GM04503 (cell line): ENCODE measurements at places on chromosomes 4 and X.
A peak's percentile ranks its signal among the peaks of the same experiment; 100 is the strongest.

DNA sequence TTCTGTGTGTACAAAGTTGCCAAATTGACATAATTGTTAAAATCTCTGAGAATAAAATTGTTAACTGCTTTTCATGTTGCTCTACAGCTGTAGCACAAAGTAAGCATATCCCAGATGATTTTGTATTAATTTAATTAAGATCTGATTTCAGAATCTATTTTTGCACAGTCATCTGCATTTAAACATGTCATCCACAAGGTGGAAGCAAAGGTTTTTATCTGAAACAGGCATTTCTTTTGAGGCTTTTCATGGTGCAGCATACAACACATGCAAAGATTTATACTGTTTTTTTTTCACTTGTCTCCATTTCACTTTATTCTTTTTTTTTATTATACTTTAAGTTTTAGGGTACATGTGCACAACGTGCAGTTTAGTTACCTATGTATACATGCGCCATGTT is 51.2 kb downstream of the GC start:
- no peak for DNase-seq

GRCh38 chrX:48696909-48697727 is 584 bp downstream of the SUV39H1 start:
- no peak for DNase-seq

GRCh38 chrX:12421918-12422317 is 283.6 kb downstream of the FRMPD4 start:
- no peak for DNase-seq

- DNase-seq = no peak
These were observed 63.7 kb upstream of the CD99 start for GRCh38 chrX:2627272-2627867.

DNA sequence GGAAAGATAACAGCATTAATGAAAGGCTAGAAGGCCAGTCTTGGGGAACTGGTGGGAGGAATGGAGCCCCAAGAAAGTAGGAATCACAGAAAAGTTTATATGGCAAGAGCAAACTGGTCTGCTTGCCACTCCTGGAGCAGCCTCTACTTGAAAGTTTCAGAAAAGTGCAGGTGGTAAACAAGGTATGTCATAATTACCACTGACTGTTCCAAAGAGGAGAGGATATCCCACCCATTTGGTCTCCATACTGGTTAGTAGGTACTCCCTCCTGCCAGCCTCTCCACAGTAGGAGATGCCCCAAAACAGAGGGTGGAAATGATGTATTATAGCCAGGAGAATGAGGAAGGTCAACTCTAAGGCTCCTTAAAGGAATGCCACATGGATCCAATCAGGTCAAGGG is 145.1 kb downstream of the INPP4B start:
- DNase-seq = no peak

GRCh38 chr4:19455196-19455595 is 796.5 kb upstream of the SLIT2 start:
- DNase-seq = no peak

DNA sequence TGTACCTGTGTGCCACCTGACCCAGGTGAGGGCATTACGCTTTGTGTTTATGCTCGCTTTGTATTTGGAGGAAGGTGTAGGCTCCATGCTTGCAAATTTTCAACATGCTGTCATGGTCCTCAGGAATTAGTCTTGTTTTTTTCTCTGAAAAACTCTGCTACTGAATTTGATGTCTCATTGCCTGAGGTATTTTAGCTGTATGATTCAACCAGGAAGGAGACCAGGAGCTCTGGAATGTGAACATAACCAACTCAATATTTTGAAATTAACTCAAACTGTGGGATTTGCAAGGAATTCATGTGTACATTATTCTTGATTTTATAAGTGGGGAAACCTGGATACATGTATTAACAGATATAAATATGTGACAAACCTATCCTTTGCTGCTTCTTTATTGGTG is 134.1 kb downstream of the SLC4A4 start:
- peak; percentile 67 for DNase-seq

DNA sequence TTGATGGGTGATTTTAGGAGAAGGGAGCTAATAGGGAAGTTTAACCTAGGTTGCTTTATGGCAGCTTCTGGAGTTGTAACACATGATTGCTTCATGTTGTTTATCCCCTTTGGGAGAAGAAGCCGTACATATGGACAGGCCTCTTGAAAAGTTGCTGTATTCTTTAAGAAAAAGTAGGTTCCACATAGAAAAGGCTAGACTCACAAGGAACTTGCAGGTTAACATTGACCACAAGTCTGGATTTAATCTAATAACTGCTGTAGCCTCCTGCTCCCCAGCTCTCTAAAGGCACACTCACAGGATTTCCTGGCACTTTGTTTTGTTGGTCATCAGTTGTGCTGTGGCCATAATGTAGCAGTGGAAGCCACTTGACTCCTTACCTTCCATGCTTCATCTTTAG is 19.7 kb downstream of the FNIP2 start:
- no peak for DNase-seq

DNA sequence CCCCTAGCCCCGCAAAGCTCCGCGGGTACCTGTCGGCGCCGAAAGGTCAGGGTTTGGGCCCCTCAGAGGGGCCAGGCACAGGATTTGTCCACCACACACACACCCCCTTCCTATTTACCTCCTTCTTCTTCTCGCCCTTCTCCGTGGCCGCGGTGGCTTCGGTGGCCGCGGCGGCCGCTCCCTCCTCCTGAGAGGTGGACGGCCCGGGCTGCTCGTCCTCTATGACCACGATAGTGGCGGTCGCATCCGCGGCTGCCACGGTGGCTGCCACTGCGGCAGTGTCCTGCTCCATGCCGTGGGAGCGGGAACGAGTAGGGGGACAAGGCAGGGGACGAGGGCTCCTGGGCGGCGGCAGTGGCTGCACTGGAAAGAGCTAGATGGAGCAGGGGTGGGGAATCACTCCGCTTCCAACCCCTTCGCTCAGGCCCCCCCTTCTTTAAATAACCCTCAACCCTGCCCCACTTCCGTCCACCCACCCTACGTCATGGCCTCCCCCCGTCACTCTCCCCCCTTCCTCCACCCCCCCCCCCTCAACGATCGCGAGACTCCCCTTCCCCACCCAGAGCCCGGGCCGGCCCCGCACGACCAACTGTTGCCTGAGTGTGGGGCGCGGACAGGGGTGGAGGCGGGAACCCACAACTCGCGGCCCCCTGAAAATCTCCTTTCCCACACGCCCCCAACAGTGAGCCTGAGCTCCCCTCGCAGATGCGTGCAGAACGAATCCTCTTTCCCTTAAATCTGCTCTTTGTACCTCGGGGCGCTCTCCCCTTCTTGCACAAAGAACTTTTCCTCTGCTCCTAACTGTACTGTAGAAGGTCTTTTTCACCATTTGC is at the start of gene SMARCA1:
SMARCA1 (minus strand) TSS at position 412 of the 833 bp plus-strand sequence; CDS start at position 292, 120 bp downstream.
- no peak for DNase-seq

- no peak for DNase-seq
These were observed 1.8 kb upstream of the HSD17B10 start for GRCh38 chrX:53435997-53436396.

DNA sequence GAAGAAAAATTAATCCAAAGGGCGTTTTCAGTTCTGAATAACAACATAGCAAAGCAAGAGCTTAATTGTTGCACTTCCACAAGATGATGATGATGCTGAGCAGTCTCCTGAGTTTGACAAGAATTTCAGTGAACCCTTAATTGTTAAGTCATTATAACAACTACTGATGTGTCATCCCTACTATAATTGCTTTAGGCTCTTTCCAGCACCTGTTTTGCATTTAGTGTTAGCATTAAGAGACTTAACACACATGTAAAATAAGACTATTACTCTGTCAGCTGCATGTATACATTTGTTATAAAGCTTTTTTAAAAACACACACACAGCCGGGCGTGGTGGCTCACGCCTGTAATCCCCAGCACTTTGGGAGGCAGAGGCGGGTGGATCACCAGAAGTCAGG is 37.9 kb upstream of the GALNT7 start:
- DNase-seq = no peak

- DNase-seq = peak; percentile 30
These were observed 2.5 kb downstream of the NYX start for GRCh38 chrX:41449615-41450014.

- no peak for DNase-seq
These were observed 19.9 kb upstream of the KLHL8 start for GRCh38 chr4:87240341-87240740.

DNA sequence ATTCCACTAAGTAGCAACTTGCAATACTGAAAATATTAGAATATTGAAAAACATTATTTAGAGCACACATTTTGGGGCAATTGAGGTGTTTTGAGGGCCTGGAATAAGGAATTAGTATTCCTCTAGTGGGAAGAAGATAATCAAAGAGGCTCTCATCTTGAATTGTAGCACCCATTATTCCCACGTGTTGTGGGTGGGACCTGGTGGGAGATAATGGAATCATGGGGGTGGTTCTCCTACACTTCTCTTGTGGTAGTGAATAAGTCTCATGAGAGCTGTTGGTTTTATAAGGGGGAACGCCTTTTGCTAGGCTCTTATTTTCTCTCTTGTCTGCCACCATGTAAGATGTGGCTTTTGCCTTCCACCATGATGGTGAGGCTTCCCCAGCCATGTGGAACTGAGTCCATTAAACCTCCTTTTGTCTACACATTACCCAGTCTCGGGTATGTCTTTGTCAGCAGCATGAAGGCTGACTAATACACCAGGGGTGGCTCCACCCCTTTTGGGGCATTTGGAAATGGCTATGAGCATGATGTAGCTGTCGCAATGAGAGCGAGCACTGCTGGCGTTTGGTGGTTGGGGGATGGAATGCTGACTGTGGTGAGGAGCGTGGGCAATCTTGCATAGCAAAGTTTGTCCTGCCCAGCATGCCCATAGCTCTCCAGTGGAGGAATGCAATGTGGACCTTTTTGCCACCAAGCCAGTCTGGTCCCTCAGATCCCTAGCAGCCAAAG is 308.2 kb downstream of the FRMPD4 start:
- DNase-seq = no peak

GRCh38 chr4:76987153-76987591 is 37.6 kb downstream of the SEPTIN11 start:
- peak; percentile 99 for DNase-seq

GRCh38 chrX:148854306-148854705 is 353.9 kb downstream of the AFF2 start:
- DNase-seq = no peak

- no peak for DNase-seq
These were observed 18.4 kb downstream of the CPEB2 start for GRCh38 chr4:15020502-15021286.

DNA sequence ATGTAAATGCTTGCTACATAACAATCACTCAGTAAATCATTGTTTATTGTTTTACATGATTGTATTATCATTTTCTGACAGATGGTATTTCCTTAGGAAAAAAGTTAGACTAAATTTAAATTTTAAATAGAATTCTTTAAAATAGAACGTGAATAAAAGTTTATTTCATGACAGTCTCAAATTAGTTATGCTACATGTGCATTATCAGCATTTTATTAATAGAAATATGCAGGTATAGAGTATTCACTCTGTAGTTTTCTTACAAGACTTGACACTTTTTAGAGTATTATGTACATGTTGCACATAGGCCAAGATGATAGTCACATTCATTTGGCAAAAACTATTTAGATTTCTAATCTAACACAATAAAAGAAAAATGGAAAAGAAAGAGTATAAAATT is 213.3 kb upstream of the SPRY1 start:
- no peak for DNase-seq

DNA sequence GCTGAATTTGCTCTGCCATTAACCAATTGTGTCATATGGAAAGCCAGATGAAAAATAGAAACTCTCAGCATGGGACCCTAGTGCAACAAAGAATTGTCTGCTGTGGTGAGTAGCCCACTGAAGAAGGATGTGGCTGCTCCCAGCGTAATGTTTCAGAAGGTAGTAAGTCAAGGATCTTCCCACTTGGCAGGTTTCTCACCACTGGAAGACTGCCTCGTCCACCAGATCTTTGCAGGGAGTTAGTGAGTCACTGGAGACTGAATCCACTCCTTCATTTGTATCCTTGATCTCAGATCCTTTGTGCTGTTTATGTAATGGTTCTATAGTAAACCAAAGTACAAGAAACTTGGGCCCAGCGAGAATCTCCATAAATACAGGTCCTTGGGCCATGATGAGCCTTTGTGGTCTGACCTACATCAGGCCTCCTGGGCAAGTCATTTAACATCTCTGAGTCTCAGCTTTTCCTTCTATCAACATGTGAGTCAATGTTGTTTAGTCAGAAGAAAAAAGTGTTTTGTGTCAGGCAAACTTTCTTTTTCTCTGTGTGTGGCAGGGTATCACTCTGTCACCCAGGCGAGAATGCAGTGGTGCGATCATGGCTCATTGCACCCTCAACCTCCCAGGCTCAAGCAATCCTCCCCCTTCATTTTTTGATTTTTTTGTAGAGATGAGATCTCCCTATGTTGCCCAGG is 78.0 kb upstream of the CCDC160 start:
- DNase-seq = no peak

DNA sequence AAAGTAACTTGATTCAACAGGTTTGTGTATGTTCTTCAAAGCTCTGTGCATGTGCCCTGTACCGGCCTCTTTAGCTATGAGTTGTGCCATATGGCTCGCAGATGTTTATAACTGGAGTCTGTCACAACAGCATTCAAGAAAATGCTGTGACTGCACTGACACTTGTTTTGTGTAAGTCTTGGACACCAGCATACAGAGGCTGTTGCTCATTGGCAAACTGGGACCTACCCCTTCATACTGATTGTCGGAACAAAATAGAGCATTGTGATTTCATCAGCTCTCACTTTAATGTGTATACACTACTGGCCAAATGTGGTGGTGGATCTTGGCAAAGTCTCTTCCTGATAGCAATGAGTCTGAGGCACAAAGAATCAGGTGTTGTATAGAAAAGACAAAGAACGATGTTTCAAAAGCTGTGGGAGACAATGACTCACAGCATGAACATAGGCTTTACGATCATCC is 133.9 kb downstream of the EGF start:
- no peak for DNase-seq

GRCh38 chr4:17736484-17736883 is 44.9 kb downstream of the FAM184B start:
- DNase-seq = no peak

GRCh38 chr4:91279899-91280298 is 1023.9 kb upstream of the GRID2 start:
- DNase-seq = no peak

- DNase-seq = no peak
These were observed 20.1 kb downstream of the HPRT1 start for GRCh38 chrX:134480061-134480460.

GRCh38 chr4:57154191-57154590 is 44.0 kb upstream of the IGFBP7 start:
- no peak for DNase-seq

- DNase-seq = no peak
These were observed 823.5 kb downstream of the ADGRL3 start for GRCh38 chr4:62023633-62024032.

GRCh38 chr4:141826260-141826659 is 189.9 kb downstream of the IL15 start:
- DNase-seq = no peak

DNA sequence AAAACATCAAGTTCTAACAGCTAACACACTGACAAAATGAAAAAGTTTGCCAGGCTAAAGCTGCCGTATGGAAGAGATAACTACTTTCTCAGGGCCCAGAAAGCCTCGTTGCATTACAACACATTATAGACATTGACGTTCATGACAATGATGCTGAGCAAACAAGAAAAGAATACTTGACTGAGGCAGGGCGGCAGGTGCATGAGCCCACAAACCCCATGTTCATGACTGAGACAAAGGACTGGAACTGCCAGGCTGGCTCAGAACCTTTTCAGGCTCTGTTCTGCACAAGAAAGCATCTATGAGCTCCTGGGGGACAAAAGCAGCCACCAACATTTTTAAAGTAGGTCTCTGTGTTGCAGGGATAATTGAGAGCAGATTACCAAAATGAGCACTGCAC is 13.6 kb downstream of the TLR6 start:
- no peak for DNase-seq
